ENCODE measurements at places on chromosomes 6 and 20.

- DNase-seq, result no peak
Observed at GRCh38 chr20:8399947-8400346, 267.9 kb downstream of the PLCB1 start.

DNA sequence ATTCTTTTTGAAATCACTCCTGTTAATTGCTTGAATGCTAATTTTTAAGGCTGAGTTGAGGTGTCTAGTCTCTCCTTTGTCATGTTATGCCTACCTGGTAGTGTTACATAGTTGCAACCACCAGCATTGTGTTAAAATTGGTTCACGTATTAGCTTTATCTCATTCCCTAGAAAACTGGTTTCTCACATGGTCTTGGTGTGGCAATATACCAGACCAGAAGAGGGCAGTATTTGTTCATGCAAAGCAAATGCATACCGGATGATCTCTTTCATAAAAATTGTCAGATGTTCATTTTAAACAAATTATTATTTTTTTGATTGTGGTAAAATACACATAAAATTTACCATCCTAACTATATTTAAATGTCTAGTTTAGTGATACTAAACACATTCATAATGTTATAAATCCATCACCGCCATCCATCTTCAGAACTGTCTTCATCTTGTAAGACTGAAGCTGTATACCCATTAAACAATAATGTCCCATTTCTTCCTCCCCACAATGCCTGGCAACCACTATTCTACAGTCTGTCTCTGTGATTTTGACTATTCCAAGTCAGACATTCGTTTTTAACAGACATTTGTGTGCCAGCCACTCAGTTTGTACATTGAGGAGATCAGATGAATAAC, 92.8 kb downstream of the ATRN start:
- DNase-seq, result peak; percentile 15

GRCh38 chr6:73823832-73824231, 127.8 kb downstream of the CD109 start:
- no peak for DNase-seq

- DNase-seq, result no peak
Observed at GRCh38 chr6:29477923-29478450, 9.8 kb downstream of the MAS1L start.

DNA sequence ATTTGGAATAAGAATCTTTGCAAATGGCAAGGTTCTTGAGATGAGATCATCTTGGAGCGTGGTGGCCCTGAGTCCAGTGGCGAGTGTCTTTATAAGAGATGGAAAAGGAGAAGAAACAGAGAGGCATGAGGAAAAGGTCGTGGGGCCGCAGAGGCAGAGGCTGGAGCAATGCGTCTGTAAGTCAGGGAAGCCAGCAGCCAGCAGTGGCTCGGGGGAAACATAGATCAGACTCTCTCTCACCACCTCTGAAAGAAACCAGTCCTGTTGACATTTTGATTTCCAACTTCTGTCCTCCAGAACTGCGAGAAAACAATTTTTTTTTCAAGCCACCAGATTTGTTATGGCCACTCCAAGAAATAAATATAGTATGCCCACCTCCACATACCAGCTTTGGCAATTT, 226.6 kb downstream of the TFAP2C start:
- DNase-seq, result no peak

GRCh38 chr6:118825661-118826060, 68.3 kb upstream of the ASF1A start:
- DNase-seq, result no peak

GRCh38 chr20:25297141-25297905, 49.4 kb downstream of the PYGB start:
- no peak for DNase-seq

- DNase-seq, result no peak
Observed at GRCh38 chr6:124622351-124622750, 339.9 kb upstream of the RNF217 start.

DNA sequence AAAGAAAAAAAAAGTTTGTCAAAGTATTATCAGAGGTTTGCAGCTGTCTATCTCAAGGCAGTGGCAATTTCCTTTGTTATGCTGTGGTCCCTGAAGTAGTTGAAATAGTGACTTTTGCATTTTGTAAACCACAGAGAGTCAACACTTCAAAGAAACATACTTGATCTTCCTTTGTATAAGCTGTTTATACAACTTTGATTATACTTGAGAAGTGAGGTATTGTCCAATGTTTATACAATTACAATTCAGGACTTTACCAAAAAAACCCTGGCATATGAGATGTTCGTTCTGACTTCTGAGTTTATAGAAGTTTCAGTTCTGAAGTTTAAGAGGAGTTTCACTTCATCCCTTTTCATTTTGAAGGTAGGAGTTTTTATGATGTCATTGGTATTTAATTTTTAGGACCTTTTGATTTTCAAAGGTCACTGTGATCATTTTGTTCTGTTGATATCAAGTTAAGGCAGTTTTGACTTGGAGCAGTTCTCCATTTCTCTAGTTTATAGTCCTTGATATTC, 4.0 kb downstream of the STK4 start:
- no peak for DNase-seq

DNA sequence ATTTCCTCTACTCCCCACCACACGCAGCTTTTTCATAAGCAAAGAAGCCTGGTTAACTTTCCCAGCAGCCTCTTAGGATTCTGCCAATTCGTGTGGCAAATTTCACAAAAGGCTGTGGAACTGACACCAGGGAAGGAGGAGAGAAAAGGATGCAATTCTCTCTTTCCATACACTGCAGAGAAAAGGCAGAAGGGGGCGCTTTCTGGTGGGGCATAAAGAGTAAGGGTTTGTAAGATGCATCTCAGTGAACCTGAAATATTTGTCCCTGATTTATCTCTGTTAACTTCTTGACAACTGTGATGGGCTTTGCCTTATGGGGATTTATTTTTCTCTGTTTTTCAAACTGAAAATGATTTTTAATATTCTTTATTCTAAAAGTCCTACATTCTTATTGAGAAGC, 45.5 kb upstream of the GLP1R start:
- DNase-seq, result no peak

GRCh38 chr6:64874776-64875175, 832.2 kb downstream of the EYS start:
- DNase-seq, result no peak

DNA sequence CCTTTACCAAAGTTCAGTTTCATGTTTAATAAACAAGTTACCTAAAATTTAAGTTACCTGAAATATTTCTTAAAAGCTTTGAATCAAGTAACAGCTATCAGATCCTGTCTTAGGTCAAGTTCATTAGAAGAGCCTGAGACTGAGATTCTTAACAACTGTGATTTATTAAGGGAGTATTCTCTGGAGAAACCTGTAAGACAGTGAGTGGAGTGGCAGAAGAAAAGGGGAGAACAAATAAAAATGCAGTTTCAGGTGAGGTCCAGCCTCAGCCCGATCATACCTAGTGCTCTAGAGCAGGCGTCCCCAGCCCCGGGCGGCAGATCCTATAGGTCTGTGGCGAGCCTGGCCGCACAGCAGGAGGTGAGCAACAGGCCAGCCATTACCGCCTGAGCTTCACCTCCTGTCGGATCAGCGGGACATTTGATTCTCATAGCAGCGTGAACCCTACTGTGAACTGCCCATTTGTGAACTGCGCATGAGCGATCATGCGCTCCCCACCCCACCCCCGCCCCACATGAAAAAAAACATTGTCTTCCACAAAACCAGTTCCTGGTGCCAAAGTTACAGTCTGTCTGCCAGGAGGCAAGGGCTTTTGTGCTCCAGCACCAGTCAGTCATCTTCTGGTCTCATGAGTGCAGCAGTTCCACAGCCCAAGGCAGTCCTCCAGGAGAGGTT, 59.2 kb upstream of the ADGRB3 start:
- no peak for DNase-seq

- DNase-seq, result no peak
Observed at GRCh38 chr6:152273638-152274037, 363.5 kb downstream of the SYNE1 start.

- DNase-seq, result no peak
Observed at GRCh38 chr6:156980515-156980914, 203.3 kb downstream of the ARID1B start.

DNA sequence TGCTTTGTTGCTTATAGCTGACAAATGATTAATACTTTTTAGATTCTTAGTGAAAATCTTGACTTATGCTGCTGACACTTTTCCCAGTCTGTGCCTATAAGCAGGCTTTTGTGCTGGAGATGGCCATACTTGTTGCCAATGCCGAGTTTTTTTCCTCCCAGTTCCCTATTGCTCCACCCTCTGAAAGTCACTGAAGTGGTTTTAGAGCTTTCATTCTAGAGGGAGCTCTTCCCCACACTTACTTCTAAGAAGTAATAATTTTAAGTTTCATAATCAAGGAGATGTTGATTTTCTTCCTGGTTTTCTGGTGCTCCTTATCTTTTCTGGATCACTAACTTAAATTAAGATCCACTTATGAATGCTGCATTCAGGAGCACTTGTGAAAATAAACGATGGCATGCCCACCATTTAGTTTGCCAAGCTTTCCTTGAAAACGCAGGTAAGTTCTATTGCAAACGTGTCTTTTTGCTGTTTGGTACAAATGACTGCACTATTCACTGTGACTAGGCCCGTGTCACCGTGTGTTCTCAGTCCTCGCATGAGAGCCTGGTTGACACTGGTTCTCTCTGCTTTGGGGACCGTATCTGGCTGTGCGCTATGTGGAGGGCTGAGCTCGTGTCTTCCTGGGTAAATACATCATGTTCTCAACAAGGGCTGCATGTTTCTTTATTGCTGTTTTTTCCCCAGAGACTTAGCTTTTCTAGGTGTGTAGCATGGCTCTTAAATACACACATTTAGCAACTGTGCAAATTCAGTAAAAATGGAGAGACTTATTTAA, 50.2 kb downstream of the GFRA4 start:
- no peak for DNase-seq

- DNase-seq, result no peak
Observed at GRCh38 chr6:157171801-157172200, 151.5 kb downstream of the TMEM242 start.

GRCh38 chr20:23301436-23302050, 49.0 kb upstream of the NXT1 start:
- no peak for DNase-seq

- no peak for DNase-seq
Observed at GRCh38 chr6:37812841-37813240, 6.7 kb upstream of the ZFAND3 start.

GRCh38 chr20:48949304-48950170, 28.0 kb downstream of the ARFGEF2 start:
- DNase-seq, result no peak

- DNase-seq, result no peak
Observed at GRCh38 chr6:53069427-53069826, 4.2 kb downstream of the FBXO9 start.

DNA sequence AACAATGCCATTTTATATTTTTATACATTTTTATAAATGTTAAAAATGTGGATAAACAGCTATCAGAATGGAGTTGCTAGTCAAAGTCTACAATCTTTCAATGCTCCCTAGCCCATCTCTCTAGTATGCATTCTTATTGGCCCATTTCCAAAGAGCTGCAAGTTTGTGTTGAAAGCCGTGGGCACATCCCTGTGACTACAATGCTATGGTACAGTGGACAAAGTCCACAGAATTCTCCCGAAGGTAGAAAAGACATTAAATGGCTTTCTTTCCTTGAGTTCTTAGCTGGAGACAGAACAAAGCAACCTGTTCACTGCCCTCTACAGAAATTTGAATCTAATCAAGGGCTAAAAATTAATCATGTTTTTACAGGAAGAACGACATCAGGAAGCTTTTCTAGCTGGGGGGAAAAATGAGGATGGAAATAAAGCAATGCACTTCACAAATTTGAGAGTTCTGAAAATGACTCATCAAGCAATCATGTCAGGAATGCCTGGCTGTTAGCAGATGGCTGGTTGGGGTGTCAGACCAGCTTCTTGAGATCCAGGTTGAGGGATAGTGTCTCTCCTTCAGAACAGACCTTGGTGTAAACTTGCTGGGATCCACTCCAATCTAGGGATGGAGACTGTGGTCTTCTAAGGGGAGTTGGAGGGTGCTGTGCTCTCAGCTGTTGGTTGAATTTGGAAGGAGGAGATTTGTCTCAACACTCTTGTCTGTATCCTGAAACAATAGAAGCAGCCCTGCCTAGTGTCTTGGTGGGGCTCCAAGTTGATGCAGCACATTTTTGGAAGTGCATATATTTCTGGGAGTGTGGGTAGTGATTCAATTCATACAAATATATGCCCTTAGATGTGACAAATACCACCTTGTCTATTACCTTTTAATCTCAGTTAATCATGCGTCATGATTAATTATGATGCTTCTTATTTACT, 143.4 kb upstream of the PHACTR1 start:
- peak; percentile 36 for DNase-seq

GRCh38 chr6:150964765-150965164, 99.3 kb downstream of the MTHFD1L start:
- no peak for DNase-seq

DNA sequence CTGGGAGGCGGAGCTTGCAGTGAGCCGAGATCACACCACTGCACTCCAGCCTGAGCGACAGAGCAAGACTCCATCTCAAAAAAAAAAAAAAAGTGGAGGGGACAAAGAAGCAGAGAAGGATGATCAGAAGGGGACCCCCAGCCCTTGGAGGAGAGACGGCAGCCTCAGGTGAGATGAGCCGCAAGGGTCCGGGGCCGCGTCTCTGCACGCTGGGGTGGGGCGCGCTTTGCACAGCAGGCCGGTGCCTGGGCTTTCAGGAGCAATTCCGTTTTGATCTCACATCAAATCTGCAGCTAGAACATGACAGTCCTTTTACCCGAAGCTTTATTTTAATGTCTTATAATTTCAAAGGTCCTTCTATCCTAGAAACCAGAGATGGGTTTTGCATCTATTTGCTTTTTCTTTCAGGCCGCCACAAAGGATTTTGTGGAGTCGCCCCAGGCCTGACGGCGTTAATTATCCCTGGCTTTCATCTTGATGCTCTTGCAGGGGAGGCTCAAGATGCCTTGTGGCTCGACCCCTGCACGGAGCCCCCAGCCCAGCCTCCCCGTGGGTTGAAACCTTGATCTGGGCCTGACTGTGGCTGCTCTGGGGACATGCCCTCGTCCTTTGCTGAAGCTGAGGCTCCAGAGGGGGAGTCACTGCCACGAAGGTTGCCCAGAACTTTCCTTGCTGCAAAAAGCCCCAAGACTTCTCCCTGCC, 17.3 kb downstream of the HRH3 start:
- DNase-seq, result no peak

GRCh38 chr6:109299776-109300564, 82.3 kb downstream of the CD164 start:
- DNase-seq, result no peak

- DNase-seq, result no peak
Observed at GRCh38 chr6:12163744-12164507, 126.2 kb upstream of the EDN1 start.

DNA sequence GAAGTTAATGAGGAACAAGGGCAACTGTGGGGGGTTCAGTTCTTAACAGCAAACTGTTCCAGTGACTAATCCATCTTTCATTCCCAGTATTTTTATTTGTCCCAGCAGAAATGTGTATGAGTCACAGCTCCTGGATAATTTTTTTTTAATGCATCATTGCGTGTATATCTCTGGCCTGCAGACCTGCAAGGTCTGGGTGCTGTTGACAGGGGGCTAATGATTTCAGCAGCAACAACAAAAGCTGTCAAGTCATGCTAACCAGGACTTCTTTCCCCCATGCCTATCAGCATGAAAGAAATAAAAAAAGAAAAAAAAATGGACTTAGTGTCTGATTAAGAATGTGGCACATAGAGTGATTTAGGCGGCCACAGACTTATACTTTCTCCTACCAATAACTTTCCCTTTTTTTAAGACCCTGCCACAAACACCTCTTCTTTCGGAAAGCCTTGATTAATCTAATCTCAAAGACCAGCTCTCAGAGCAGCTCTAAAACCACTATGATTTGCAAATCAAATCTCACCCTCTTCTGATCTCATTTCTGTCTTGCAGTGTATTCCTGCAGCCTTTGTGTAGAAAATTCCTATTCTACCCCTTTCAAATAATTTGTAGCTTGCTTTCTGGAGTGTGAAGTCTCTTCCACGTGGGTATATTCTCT, 14.2 kb upstream of the PREX1 start:
- DNase-seq, result no peak
